ENCODE measurements at places on chromosomes 4 and X.
A peak's percentile ranks its signal among the peaks of the same experiment; 100 is the strongest.

DNA sequence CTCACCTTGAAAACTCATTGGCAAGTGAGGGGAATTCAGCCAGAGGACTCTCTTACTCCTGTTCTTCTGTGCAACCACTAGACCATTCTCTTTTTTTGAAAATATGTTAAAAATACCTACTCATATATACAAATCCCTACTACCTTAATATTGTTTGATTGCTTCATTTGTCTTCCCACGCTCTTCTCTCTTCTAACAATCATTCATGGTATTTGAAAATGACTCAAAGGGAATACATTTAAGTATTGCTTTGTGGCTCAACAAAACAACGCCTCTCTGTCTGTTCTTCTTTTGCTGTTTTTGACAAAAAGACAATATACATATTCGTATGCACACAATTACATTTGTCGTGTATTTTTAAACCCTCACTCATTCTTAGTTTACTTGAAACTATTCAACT, 589.4 kb downstream of the ANKRD50 start:
- no peak overlapping the region for H3K4me3 ChIP-seq
- no peaks in the 10 kb centered on the region for H3K27me3 ChIP-seq
- H3K36me3 ChIP-seq = no peaks in the 10 kb centered on the region
- H3K4me1 ChIP-seq = no peaks in the 10 kb centered on the region

DNA sequence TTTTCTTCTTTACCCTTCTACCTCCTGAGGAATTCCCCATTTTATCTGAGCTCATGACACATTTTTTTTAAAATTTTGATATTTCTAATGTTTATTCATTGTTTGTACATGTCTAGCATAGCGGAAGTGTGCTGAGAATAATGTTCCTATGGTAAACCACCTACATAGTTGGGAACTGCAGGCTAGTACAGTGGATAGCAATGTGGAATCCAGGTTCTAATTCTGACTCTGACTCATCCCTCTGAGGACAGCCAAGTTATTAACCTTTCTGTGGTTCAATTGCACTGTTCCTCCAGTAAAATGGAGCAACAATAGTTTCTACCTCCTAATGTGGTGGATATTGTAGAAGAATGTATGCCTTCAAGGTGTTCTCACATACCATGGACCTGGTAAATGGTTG, 20.6 kb upstream of the APELA start:
- H3K4me1 ChIP-seq = no peaks in the 10 kb centered on the region
- H3K36me3 ChIP-seq = no peaks in the 10 kb centered on the region
- no peak overlapping the region for H3K4me3 ChIP-seq
- no peak overlapping the region for H3K27ac ChIP-seq
- H3K27me3 ChIP-seq = no peaks in the 10 kb centered on the region
- DNase-seq = no peak

GRCh38 chr4:95288552-95288951, 260.2 kb downstream of the UNC5C start:
- no peaks in the 10 kb centered on the region for H3K4me1 ChIP-seq
- H3K27me3 ChIP-seq = no peaks in the 10 kb centered on the region
- no peak for DNase-seq
- H3K27ac ChIP-seq = no peak overlapping the region
- H3K36me3 ChIP-seq = no peaks in the 10 kb centered on the region

- H3K27ac ChIP-seq = no peak overlapping the region
- DNase-seq = no peak
- H3K36me3 ChIP-seq = no peaks in the 10 kb centered on the region
Observed at GRCh38 chr4:177256950-177257349, 52.7 kb upstream of the NEIL3 start.

DNA sequence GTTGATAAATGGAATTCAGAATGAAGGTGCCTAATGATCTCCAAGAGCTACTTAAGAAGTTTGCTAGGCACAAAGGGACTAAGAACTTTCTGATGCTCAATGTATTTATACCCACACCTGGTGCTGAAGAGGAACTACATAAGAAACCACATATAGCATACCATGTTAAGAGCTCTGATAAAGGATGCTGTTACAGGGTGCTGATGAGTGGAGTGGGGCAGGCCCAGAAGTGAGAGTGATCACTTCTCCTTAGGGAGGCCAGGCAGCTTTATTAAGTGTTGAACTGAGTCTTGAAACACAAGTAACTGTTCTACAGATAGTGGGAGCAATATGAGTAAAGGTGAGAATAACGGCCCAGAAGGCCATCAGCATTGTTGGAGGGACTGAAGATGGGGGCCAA, 68.3 kb upstream of the CHRDL1 start:
- H3K27ac ChIP-seq = no peak overlapping the region
- no peaks in the 10 kb centered on the region for H3K4me1 ChIP-seq
- DNase-seq = no peak
- no peaks in the 10 kb centered on the region for H3K36me3 ChIP-seq
- no peak overlapping the region for H3K4me3 ChIP-seq
- H3K27me3 ChIP-seq = no peaks in the 10 kb centered on the region

DNA sequence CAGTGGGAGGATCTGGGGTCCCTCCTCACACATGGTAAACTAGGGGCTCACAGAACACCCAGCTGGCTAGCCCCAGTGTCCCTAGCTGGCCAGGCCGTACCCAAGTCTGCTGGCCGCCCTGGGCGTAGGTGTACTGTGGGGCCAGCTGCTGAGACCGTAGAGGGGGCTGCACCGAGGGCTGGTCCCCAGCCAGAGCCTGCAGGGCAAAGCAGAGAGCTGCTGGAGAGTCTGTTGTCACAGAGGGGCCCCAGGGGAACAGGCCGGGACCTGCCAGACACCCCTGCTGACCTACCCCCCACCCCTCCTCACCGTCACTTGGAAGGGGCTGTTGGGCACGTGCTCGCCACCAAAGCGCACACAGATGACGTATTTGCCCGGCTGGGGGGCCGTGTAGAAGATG, 19.9 kb downstream of the FLNA start:
- H3K27ac ChIP-seq = no peak overlapping the region
- no peak overlapping the region for H3K4me3 ChIP-seq
- H3K27me3 ChIP-seq = no peaks in the 10 kb centered on the region
- H3K36me3 ChIP-seq = peaks cover 100% of the 10 kb centered on the region
- peaks cover 19% of the 10 kb centered on the region for H3K4me1 ChIP-seq
- no peak for DNase-seq

GRCh38 chrX:101191217-101191750, 28.3 kb upstream of the DRP2 start:
- H3K27me3 ChIP-seq = peaks cover 8% of the 10 kb centered on the region
- DNase-seq = peak; percentile 42
- no peaks in the 10 kb centered on the region for H3K4me1 ChIP-seq
- no peak overlapping the region for H3K27ac ChIP-seq
- no peaks in the 10 kb centered on the region for H3K36me3 ChIP-seq

GRCh38 chr4:174757736-174758135, 71.3 kb downstream of the GLRA3 start:
- H3K4me1 ChIP-seq = no peaks in the 10 kb centered on the region
- no peak for DNase-seq
- no peaks in the 10 kb centered on the region for H3K36me3 ChIP-seq
- no peaks in the 10 kb centered on the region for H3K27me3 ChIP-seq

DNA sequence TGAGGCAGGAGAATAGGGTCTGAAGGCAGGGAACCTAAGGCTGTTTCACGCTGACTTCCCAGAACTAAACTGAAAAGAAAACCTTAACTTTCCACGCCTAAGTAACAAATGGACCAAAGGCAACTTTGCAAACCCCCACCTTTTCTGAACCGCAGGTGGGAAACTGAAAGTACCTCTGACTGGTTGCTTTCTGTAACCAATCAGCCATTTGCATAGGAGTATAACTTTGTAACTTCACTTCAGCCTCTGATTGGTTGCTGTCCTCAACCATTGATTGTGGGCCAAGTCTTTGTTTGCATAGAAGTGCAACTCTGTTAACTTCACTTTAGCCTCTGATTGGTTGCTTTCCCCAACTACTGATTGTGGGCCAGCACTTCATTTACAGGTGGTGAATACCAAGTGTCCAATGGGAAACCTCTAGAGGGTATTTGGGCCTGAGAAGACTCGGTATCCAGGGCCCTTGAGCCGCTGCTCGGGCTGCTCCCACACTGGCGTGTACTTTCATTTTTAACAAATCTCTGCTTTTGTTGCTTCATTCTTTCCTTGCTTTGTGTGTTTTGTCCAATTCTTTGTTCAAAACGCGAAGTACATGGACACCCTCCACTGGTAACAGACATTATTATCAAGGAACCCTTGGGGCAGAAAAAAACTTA, 121.6 kb upstream of the CBR4 start:
- no peak overlapping the region for H3K27ac ChIP-seq
- H3K4me3 ChIP-seq = no peak overlapping the region
- H3K27me3 ChIP-seq = no peaks in the 10 kb centered on the region
- DNase-seq = no peak

GRCh38 chr4:154606728-154607723, 5.4 kb downstream of the FGG start:
- no peak for DNase-seq
- no peaks in the 10 kb centered on the region for H3K4me1 ChIP-seq
- H3K27me3 ChIP-seq = no peaks in the 10 kb centered on the region
- no peaks in the 10 kb centered on the region for H3K36me3 ChIP-seq
- H3K27ac ChIP-seq = no peak overlapping the region
- no peak overlapping the region for H3K4me3 ChIP-seq

DNA sequence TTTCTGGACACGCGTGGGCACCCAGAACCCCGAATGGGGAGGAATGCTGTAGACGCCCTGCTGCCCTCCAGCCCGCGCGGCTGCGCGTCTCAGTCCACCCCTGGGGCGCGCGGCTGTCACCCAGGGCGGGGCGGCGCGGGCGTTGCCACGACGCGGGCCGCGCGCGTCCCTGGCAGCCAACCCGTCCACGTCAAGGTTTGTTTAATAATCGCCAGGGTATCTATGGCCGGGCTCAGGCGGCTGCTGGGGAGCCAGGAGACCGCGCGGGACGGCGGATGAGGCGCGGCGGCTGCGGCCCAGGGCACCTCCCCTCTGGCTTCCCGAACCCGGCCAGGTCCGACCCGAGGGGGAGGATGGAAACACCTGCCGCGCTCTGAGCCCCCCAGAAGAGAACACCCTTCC, at the start of gene SPATA18:
SPATA18 (plus strand) TSS at position 92 of the 402 bp plus-strand sequence. CDS start 401 bp downstream, outside the sequence.
- H3K27ac ChIP-seq = no peak within 1 kb of the TSS
- H3K36me3 ChIP-seq = no peaks in the 10 kb centered on the region
- H3K4me1 ChIP-seq = peaks cover 12% of the 10 kb centered on the region

Data from spinal cord (tissue), 10 donors.